ENCODE measurements at places on chromosomes 7 and 10. TPM values are rescaled to one million over a fixed set of nuclear protein-coding genes. Genes with fewer than 3 reads are reported as not detected.
A peak's percentile ranks its signal among the peaks of the same experiment; 100 is the strongest.

Gene GPR37
- total RNA-seq = 0.93 TPM

Gene PARG
- 31.6 TPM for total RNA-seq

Gene SGCE
- total RNA-seq = 6.8 TPM

Gene HOXA4
- 8.3 TPM for total RNA-seq

Gene CALN1
- not detected for total RNA-seq

Gene ZNF727
- 4.3 TPM for total RNA-seq

Gene HOXA6
- 39.5 TPM for total RNA-seq

DNA sequence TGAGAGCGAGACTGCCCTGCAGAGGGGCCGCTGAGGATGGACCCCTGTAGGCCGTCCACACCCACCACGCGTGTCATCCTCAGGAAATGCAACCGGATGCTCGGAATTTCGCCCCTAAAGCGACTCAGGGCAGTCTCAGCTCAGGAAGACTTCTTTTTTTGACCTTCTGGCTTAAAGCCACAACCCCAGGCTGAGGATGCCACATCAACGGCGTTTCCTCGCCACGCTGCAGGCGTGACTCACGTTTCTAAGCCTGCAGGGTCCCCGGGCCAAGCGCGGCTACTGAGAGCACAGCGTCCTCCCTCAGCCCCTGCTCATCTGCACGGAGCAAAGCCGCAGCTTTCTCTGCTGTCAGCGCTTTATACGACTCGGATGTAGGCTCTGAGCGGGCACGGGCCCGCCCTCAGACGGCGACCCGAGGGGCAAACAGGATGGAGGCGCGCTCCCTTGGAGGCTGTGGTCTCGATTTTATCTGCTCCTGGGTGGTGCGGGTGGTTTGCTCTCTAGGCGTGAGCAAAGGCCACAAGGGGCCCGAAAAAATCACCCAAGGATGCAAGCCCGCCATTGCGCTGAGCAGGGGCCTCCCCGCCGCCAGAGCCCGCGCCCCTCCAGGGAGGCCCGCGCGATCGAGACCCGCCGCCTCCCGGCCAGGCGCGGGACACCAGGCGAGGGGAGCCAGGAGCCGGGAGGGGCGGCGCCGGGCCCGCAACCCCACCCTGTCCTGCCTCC lies 726 bp upstream of the INSIG1 start:
- peak; percentile 88 for DNase-seq

DNA sequence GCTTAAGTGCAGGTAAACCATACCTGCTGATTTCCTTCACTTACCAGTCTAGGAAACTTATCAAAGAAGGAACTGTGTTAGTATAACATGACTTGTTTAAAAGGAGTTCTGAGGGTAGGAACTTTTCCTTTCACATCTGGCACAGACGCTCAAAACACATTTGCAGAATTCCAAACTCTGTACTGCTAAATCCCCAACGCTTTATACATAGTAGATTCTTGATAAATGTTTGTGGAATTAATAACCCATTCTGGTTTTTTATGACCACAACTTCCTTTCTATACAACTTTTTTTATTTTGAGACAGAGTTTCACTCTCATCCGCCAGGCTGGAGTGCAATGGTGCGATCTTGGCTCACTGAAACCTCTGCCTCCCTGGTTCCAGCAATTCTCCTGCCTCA lies 7.7 kb upstream of the TRUB1 start:
- DNase-seq = no peak

- DNase-seq = no peak
Observed at GRCh38 chr7:55065511-55066229, 46.9 kb downstream of the EGFR start.

DNA sequence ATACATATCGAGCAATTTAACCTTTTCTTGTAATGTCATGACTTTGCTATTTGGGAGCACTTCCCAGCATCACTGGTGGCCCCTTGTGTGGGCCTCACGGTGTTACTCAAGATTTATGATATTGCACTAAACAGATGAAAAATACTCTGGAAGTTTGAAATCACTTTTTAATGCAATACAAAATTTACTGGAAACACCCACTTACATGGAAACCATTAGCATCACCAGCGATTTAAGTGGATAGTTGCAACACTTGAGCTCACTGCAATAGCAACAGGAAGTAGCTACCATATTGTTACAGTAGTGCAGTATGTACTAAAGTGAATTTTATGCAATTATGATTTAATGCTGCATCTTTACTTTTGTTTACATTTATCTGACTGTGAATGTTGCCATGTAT lies 184.4 kb downstream of the MDFIC start:
- DNase-seq = no peak

- DNase-seq = no peak
Observed at GRCh38 chr10:84842593-84842992, 514.2 kb downstream of the CCSER2 start.

DNA sequence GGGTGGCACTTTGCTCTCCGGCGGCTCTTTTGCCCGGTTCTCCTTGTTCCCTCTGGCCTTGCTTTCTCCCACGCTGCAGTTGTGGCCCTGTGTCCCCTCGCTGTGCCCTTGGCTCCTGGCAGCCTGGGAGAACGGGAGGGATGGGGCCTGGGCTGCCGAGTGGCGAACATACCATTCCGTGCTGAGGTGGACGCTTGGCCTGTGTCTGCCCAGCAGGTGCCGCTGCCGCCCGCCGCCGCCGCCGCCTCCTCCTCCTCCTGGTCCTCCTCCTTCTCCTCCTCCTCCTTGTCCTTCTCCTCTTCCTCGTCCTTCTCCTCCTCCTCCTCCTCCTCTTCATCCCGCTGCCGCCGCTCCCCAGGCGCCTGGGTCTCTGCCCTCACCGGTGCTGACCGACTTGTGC lies 36.0 kb downstream of the AGAP3 start:
- DNase-seq = no peak
